ENCODE measurements at places on chromosomes 1 and 21.

GRCh38 chr1:199585392-199585791 lies 442.1 kb upstream of the NR5A2 start:
- DNase-seq, result no peak

DNA sequence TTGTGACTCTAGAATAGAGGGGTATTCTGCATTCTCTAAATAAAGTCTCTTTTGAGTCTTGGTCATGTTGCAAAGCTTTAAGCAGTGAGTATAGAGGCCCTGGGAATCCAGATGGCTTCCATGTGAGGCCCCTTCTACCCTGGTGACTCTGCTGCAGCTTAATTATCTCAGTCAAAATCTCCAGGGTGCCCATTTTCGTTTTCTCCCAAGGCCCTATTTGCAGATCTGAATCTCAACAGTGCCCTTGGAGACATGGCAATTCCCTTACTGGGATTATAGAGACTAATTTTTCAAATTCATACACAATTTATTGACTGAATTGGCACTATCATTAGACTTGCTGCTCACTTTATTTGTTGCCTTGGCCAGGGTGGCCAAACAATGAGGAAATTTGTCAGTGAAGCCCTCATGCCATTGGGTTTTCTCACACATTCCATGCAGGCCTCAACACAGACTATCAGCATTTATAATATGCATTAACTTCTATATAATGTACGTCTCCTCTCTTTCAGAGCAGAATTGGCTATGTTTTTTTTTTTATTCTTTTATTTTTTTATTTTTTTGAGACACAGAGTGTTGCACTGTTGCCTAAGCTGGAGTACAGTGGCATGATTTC lies 35.1 kb downstream of the PROX1 start:
- no peak for DNase-seq

- DNase-seq, result no peak
Measured at GRCh38 chr1:3295846-3296245, 158.6 kb upstream of the ARHGEF16 start.

DNA sequence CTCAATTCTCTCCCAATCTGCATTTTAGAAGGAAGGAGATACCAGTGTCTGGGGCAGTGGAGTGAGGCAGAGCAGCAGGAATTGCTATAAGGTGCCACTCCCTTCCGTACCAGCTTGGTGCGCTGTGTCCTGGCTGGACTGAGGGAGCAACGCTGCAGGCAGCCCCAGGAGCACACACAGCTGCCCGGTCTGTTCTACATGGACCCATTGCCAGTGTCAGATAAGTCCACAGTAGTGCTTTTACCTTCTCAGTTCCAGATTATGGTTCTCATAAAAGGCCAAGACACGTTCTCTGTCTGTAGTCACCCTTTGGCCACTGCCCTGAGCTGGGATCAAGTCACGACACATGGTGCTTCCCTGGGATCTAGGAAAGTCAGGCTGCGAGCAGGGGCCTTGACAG lies 44.1 kb upstream of the BARHL2 start:
- no peak for DNase-seq

DNA sequence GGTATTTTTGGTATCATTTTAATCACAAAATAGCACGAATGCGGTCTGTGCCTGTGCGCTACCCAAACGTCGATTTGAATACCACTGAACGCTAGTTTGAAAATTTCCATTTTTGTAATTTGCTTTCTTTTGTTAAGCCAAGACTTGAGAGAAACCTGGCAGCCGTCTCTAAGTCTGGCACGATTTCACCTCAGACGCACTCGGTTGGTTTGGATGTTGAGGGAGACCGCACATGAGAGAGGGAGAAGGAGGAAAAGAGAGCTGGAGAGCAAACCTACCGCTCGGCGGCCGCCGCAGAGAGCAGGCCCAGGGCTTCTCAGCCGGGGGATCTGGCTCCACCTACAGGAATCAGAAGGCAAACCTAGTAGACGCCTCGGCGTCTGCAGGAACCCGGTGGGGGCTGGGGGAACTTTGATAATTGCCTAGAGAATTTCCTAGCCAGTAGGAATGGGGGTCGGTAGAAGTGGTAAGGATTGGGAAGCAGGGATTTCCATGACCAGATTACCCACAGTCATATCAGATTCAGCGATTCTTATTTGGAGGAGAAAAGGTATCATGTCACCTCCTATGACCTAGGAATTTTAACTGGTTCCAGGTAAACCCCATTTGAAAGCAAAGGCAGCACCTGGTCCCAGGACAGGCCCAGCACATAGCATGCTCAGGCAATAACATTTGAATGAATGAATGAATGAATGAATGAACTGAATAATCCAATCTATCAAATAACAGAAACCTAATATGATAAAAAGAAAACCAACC lies 83.2 kb downstream of the TM2D1 start:
- peak; percentile 54 for DNase-seq

GRCh38 chr1:177865807-177866206 lies 104.1 kb downstream of the SEC16B start:
- DNase-seq, result no peak

GRCh38 chr1:80919426-80919825 lies 881.3 kb upstream of the ADGRL2 start:
- no peak for DNase-seq

DNA sequence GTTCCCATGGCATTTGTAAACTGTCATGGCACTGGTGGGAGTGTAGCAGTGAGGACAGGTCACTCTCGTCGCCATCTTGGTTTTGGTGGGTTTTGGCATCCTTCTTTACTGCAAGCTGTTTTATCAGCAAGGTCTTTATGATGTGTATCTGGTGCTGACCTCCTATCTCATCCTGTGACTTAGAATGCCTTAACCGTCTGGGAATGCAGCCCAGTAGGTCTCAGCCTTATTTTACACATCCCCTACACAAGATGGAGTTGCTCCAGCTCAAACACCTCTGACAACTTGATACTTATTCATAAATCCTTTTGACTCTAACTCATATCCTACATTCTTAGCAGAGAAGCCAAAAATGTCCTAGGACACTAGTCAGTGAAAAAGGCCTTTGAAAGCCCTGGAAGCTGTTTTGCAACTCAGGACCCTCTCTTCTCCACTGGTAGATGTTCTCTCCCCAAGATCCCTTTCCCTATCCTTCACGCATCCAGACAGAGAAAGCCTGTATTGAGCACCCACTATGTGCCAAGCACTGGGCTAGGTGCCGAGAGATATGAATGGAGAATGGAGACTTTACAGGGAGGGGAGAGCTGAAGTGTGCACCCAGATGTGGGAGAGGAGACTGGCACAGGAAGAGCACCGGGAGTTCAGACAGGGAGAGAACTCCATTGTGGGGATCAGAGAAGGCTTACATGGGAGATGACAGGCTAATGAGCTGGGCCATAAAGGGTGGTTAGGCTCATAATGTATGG lies 6.7 kb upstream of the CSRP1 start:
- DNase-seq, result no peak

GRCh38 chr1:172394141-172394751 lies 26.2 kb upstream of the C1orf105 start:
- peak; percentile 16 for DNase-seq

DNA sequence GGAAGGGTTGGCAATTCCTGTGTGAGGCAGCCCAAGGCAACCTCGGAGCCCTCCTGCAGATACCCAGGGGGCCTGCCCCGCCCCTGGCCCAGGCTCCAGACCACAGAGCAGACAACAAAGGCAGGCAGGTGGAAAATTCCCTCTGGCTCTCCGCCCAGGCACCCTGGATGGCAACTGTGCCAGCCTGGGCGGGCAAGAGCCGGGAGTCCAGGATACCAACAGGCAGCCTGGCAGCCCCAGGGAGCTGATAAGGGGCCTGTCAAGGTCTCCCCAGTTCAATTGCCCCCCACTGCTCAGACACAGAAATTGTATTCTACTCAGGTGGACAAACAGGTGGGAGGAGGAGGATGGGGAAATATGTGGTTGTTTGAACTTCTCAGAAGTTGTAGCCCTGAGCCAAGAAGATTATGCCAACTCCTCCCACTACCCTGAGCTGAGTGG lies 15.4 kb upstream of the GPR37L1 start:
- no peak for DNase-seq

DNA sequence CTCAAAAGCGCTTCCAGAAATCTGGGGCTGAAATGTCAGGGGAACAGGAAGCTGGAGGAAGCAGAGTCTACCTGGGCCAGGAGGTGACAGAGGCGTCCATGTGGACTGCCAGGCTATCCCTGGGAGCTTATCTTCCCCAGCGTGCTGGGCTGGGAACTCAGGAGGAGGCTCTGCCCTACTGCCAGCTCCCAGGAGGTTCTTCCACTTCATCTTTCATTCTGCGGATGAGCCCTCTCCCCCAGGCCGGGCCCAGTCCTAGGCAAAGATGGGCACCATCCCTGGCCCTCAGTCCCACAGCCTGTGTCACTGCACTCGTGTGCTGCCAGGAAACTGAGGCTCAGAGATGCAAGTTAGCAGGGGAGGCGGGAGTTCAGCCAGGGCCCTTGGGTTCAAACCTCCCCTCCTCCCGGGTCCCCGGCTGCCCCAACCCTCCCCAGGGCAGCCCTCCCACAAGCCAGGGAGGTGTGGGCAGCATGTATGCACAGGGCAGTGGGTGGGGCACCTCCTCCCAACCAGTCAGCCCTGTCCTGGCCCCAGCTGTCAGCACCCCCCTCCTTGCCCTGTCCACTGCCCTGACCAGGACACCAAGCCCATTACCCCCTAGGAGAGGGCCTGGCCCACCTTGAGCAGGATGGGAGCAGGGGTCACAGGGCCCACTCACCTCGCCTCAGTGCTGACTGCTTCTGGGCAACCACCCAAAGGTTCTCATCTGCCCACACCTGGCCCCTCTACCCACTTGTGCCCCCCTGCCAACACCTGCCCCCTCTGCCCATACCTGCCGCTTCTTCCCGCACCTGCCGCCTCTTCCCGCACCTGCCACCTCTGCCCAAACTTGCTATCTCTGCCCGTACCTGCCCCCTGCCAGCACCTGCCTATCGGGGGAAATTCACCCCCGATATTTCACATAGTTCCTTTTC lies 226.0 kb downstream of the NPHP4 start:
- DNase-seq, result no peak

- DNase-seq, result no peak
Measured at GRCh38 chr1:200194477-200194876, 167.0 kb downstream of the NR5A2 start.

All from NCI-H460 (cell line).